ENCODE measurements at places on chromosomes 6 and 20. TPM values are rescaled to one million over a fixed set of nuclear protein-coding genes. Genes with fewer than 3 reads are reported as not detected.

GRCh38 chr6:141134723-141135122 is 998.0 kb upstream of the GJE1 start:
- H3K27me3 ChIP-seq: no peaks in the 10 kb centered on the region
- H3K4me1 ChIP-seq: no peaks in the 10 kb centered on the region
- no peaks in the 10 kb centered on the region for H3K36me3 ChIP-seq
- no peak overlapping the region for H3K27ac ChIP-seq
- DNase-seq: no peak

- peaks cover 6% of the 10 kb centered on the region for H3K4me1 ChIP-seq
- no peaks in the 10 kb centered on the region for H3K36me3 ChIP-seq
- H3K27me3 ChIP-seq: no peaks in the 10 kb centered on the region
- peak overlapping the region; percentile 87 for H3K27ac ChIP-seq
- peak overlapping the region; percentile 59 for H3K4me3 ChIP-seq
Observed at GRCh38 chr6:7052443-7053011, 55.2 kb upstream of the RREB1 start.

- no peak for DNase-seq
- H3K4me3 ChIP-seq: no peak overlapping the region
- H3K36me3 ChIP-seq: no peaks in the 10 kb centered on the region
- H3K27ac ChIP-seq: no peak overlapping the region
- no peaks in the 10 kb centered on the region for H3K27me3 ChIP-seq
Observed at GRCh38 chr6:68094070-68094469, 541.0 kb upstream of the ADGRB3 start.

DNA sequence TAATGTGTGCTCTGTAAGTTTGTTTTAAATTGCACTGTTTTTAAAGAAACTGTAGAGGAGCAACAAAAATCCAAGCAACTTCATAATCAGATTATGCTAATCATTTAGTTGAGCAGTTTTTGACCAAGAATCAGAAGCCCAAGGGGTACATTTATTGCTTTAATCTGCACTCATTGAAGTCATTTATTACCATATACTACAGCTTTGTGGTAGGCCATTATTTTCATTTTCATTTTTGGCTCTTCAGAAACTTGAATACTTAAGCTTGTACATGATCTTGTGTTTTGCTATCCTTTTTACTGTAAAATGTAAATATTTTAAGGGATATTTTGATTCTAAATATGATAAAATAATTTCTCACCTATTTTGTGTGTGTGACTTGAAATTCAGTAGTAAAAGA is 78.5 kb downstream of the PHF3 start:
- DNase-seq: no peak
- H3K27me3 ChIP-seq: no peaks in the 10 kb centered on the region
- H3K4me1 ChIP-seq: peaks cover under 1% of the 10 kb centered on the region

GRCh38 chr6:134678436-134678889 is 271.4 kb downstream of the ALDH8A1 start:
- H3K27me3 ChIP-seq: no peaks in the 10 kb centered on the region
- DNase-seq: peak; percentile 55
- H3K36me3 ChIP-seq: no peaks in the 10 kb centered on the region
- peak overlapping the region; percentile 83 for H3K27ac ChIP-seq
- no peak overlapping the region for H3K4me3 ChIP-seq

Gene BPI
- 0.66 TPM for polyA plus RNA-seq

Gene DNAH8
- 0.11 TPM for polyA plus RNA-seq

Gene VSX1
- not detected for polyA plus RNA-seq

Gene GPX5
- not detected for polyA plus RNA-seq

Gene UBE2C
- polyA plus RNA-seq: 49.0 TPM
